Bronchial smooth muscle cell (primary cell): ENCODE measurements at places on chromosomes 2 and 18. TPM values are rescaled to one million over a fixed set of nuclear protein-coding genes. Genes with fewer than 3 reads are reported as not detected.

Gene AQP12A
- total RNA-seq, result not detected in 2 replicates

Gene ASIC4
- total RNA-seq, result 0.09 and 0.16 TPM in 2 replicates

Gene NHEJ1
- 14.2 and 17.5 TPM in 2 replicates for total RNA-seq

Gene HOXD4
- not detected in 2 replicates for total RNA-seq

Gene ZNF516
- 17.6 and 21.1 TPM in 2 replicates for total RNA-seq

Gene C2orf66
- under 0.01 TPM in 1 of 2 replicates, not detected in the other for total RNA-seq

Gene MEP1B
- total RNA-seq, result not detected in 2 replicates

Gene VWC2L
- total RNA-seq, result under 0.01 TPM in 1 of 2 replicates, not detected in the other

Gene RAB10
- 117 and 186 TPM in 2 replicates for total RNA-seq

Gene VAMP8
- total RNA-seq, result 2.5 and 4.4 TPM in 2 replicates

Gene NOSTRIN
- total RNA-seq, result 0.09 and 0.32 TPM in 2 replicates

Gene RAPGEF4
- 0.79 and 1.9 TPM in 2 replicates for total RNA-seq

Gene IL36B
- total RNA-seq, result not detected in 2 replicates

Gene ANKRD44
- total RNA-seq, result 9.4 and 9.9 TPM in 2 replicates

Gene NEMP2
- 3.5 and 4.4 TPM in 2 replicates for total RNA-seq

Gene GBX2
- not detected in 2 replicates for total RNA-seq

Gene OR6B2
- not detected in 2 replicates for total RNA-seq

Gene CIDEA
- 0.63 TPM in 1 of 2 replicates, not detected in the other for total RNA-seq

Gene MALL
- 13.4 and 45.7 TPM in 2 replicates for total RNA-seq

Gene MSTN
- total RNA-seq, result 0.09 and 0.16 TPM in 2 replicates

Gene EFHD1
- not detected in 2 replicates for total RNA-seq

Gene CXCR1
- not detected in 2 replicates for total RNA-seq

Gene RPRD1A
- 18.3 and 26.0 TPM in 2 replicates for total RNA-seq

Gene MARCHF7
- total RNA-seq, result 51.3 and 61.5 TPM in 2 replicates

Gene CFAP65
- total RNA-seq, result under 0.01 TPM in 1 of 2 replicates, not detected in the other

Gene DUSP2
- 0.94 and 1.1 TPM in 2 replicates for total RNA-seq

Gene TRIM54
- 0.09 TPM in 1 of 2 replicates, not detected in the other for total RNA-seq

Gene RTN4
- total RNA-seq, result 139 and 149 TPM in 2 replicates

Gene STRN
- total RNA-seq, result 10.1 and 11.7 TPM in 2 replicates

Gene PXDN
- total RNA-seq, result 72.0 and 73.5 TPM in 2 replicates

Gene FAM98A
- total RNA-seq, result 19.5 and 22.6 TPM in 2 replicates

Gene IHH
- under 0.01 TPM in 1 of 2 replicates, not detected in the other for total RNA-seq

Gene MYL12B
- 398 and 421 TPM in 2 replicates for total RNA-seq

Gene CD8B2
- not detected in 2 replicates for total RNA-seq

Gene ABCG5
- total RNA-seq, result not detected in 2 replicates

Gene NOL4
- total RNA-seq, result not detected in 2 replicates

Gene EVA1A
- 5.8 and 19.2 TPM in 2 replicates for total RNA-seq

Gene CDKL4
- total RNA-seq, result 2.7 and 4.3 TPM in 2 replicates

Gene RAB12
- total RNA-seq, result 50.9 and 52.7 TPM in 2 replicates

Gene POTEJ
- not detected in 2 replicates for total RNA-seq

Gene AFF3
- under 0.01 and 0.34 TPM in 2 replicates for total RNA-seq

Gene CFAP221
- not detected in 2 replicates for total RNA-seq

Gene HOXD10
- total RNA-seq, result not detected in 2 replicates

Gene SERPINB12
- not detected in 2 replicates for total RNA-seq

Gene AP1S3
- 0.26 and 1.6 TPM in 2 replicates for total RNA-seq

Gene LIPG
- 0.17 and 0.63 TPM in 2 replicates for total RNA-seq

Gene RIOK3
- 51.9 and 57.4 TPM in 2 replicates for total RNA-seq

Gene NAGK
- total RNA-seq, result 70.6 and 106 TPM in 2 replicates

Gene MBD5
- 18.5 and 21.3 TPM in 2 replicates for total RNA-seq

Gene SYT4
- not detected in 2 replicates for total RNA-seq

Gene CD28
- not detected in 2 replicates for total RNA-seq

Gene NIFK
- 18.6 and 24.1 TPM in 2 replicates for total RNA-seq

Gene PROC
- not detected in 2 replicates for total RNA-seq

Gene GCG
- not detected in 2 replicates for total RNA-seq

Gene SLC40A1
- total RNA-seq, result 47.0 and 76.7 TPM in 2 replicates

Gene SKOR2
- total RNA-seq, result not detected in 2 replicates

Gene ALKAL2
- not detected in 2 replicates for total RNA-seq

Gene ENOSF1
- 36.4 and 37.5 TPM in 2 replicates for total RNA-seq
